ENCODE measurements at places on chromosomes 5 and 9.

DNA sequence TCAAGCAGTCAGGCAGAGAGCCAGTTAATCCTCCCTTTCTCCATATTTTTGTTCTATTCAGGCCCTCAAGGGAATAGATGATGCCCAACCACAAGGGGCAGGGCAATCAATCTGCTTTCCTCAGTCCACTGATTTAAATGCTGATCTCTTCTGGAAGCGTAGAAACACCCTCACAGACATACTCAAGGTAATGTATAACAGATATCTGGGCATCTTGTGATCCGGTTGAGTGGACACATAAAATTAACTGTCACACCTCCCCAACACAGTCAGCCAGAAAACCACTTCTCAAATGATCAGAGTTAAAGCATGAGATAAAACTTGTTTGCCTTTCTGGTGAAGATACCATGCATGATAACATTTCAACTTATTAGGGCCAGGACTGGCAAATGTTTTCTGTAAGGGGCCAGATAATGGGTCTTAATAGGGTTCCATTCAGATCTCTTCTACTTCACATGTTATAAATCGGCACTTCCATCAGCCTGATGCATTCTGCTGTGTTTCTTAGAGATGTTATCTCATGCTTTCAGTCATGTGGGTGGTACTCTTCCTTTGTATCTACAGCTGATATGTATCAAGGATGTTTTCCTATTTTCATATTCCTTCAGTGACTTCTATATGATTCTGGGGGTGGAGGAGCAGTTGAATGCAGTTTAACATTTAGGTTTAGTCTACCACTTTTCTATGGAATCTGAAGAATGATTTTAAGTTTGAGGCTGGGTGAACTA lies 58.9 kb upstream of the CNTLN start:
- DNase-seq: no peak

DNA sequence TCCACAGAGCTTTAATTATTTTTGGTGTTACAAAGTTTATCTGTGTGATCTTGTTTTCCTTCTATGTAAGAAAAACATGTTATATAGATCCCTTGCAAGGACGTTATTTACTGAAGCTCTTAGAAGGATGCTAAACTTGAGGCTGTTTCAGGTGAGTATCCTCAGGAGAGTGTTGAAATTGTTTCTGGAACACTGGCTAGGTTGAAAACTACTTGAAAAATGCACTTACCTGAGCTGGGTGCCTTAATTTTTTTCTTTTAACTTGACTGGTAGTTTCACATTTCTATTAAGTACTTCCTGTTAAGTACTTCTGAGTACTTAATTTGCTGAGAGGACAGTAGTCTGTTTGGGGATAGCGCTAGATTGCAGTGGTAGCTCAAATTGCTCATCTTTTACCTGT lies 18.1 kb downstream of the GPBP1 start:
- DNase-seq: no peak

DNA sequence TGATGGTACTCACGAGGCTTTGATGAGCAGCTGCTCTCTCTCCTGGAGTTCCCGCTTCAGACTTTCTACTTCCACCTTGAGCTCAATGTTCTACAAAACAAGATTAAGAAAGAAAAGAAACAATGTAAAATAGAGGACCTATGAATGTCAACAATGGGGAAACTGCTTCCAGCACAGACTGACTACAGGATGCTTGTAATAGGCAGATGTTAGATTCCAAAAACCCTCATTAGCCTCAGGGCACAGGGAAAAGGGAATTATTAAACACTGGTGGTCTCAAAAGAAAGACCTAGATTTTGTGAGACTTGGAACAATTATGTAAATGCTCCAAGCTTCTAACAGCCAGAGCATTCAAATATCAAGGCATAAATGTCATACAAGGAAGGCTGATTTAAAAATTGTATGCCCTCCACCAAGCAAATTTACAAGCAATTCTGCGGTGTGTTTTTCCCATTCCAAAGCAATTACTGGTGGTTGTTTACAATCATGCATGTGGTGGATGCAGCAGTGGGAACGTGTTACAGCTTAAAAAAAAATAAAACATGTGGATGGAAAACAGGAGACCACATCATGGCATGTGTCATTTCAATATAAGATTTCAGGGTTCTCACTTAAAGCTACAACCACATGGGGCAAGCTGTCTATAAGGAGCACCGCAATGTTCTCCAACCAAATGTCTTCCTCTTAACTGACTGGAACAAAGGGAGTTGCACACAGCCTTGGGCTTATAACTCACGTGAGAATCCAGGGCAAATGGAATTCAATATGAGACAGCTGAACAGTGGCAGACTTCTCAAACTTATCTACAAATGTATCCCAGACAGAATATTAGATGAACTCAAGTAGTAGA lies 34.0 kb downstream of the CDK5RAP2 start:
- DNase-seq: no peak

DNA sequence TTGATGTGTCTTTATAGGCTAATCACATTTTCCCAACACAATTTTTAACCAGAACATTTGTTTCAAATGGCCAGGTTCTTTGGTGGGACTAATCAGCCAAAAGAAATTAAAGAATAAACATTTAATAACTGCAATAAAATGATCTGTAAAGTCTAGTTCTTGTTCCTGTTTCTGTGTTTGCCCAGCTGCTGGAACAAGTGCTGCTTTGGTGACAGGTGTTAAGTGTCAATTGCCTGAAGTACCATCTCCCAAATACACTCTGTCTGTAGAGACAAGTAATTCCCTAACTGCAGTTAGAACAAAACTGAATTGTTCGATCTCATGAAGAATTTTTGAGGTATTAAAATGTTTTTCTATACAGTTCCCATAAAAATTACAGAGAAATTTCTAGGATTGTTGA lies 402.3 kb upstream of the CHD1 start:
- no peak for DNase-seq

DNA sequence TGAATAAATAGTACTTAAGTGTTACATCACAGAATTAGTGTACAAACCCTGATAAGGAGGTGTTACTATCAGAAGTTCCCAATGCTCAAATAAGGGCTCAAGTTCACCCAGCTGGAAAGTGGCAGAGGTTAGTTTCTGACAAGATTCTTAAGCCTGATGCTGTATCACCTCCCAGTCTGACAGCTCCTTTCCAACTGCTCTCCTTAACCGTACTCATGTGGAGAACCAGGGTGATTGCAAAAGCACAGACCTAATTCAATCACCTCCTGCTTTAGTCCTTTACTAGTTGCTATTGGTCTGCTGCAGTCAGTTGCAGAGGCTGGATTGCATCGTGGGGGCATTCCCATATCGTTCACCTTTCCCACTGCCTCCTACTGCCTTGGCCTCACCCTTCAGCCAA lies 100.4 kb upstream of the ZNF618 start:
- DNase-seq: no peak

GRCh38 chr5:139275956-139276355 lies 17.6 kb upstream of the MATR3 start:
- DNase-seq: no peak

DNA sequence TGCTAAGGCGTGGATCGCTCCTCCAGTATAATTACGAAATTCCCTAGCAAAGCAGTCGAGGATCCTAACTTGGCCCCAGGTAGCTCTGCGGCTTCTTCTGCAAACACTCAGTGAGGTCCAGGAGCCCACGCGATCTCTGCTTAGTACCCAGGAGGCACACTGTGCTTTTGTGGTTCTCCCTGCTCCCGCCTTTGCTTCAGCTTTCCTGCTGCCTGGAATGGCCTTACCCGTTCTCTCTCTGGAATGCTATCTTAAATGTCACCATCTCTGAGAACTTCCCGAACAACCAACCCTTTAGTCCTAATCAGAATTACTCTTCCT lies 639 bp downstream of the INVS start:
- peak; percentile 38 for DNase-seq

DNA sequence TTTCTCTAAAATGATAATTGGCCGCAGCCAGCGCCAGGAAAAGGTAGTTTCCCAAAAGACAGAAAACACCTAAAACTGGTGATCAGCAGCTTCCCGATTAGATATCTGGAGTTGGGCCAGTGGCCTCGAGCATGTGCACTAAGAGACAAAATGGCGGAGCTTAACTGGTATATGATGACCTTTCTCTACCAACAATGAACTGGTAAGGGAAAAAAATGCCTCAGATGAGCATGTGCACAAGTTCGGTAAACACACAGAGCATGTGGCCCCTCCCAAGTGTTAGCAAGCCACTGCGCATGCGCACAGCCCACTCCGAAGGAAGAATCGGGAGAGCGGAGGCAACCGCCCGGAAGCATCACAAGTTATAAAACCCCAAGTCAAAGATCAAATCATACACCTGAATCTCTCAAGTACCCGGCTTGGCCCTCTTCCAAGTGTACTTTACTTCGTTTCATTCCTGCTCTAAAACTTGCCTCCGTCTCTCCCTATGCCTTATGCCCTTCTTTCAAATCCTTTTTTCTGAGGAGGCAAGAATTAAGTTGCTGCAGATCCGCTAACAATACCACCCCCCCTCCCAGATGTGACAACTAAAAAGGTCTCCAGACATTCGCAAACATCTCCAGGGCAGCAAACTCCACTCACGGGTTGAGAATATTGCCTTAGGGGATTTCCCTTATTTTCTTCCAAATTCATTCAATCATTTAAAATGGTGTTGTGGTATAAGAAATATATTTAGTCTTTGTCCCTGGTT lies 15.0 kb upstream of the PTBP3 start:
- DNase-seq: peak; percentile 94

DNA sequence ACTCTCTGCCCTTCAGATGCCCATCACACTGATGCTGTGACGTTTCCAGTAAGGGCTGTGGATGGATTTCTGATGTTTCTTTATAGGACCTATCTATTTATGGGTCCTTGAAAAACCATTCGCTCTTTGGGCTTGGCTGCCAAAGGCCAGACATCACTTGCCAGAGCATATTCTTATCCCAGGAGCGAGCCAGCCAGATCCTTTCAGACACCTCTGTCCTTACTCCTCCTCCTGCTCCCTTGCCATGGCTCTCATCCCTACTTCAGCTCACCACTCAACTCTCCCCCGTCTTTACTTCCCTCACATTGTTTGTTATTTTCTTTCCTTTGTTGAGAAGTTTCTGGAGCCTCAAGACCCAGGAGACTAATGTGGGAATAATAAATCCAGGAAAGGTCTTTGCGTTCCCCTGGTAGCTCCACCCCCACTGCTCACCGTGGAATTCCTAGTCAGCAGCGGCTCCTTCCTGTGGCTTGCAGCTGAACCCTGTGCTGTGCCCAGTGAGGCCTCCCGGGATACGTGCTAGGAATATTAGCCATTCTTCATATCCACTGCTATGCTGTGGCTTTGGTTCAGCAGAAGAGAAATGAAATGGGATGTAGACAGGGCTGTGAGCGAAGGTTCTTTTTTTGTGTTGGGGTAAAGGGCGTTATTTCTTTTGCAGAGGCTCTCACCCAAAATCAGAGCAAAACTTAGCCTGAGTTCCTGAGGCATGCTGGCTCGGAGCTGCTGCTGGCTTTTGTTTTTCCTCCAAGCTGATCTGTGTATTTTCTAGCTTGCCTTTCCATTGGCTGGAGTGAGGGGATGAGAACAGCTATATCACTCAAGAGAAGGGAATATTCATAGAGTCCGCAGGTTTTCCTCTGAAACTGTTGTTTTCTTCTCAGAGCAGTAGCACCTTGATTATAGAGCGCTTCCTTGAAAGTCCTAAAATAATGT lies 171.1 kb downstream of the SAXO1 start:
- peak; percentile 44 for DNase-seq

DNA sequence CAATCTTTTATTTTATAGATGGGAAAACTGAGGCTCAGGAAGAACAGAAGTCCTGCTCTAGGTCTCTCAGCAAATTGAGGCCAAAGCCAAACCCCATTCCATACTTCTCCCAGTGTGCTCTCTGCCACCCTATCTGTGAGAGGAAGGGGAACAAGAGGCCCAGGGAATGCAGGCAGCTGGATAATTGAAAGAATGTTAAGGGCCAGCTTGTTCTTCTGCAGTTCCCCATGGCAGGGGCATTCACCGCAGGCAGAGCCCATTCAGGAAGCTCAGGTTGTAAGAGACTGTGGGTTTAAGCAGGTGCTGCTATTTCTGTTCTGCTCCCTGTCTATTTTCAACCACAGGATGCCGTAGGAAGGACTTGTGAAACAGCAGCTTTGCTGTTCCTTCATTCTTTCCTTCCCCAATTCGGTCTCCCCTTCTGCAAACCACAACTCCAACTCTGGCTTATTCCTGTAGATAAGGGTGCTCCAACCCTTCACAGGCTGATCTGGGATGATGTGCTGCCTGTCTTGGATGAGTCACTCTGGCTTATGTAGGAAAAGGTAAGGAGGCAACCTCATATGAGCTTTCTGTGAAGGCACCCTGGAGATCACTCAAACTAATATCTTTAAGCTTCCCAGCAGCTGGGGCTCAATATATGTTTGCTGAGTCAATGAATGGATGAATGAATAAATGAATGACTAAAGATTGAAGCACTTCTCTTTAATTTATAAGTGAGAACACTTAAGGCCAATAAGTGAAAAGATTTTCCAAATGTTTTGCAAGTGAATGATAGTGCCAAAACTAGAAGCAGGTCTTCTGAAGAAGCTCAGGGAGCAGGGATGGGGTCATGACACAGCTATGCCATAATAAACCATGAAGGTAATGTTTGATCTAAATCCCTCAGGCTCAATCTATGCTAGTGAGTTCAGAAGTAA lies 377.6 kb downstream of the BRINP1 start:
- no peak for DNase-seq

- no peak for DNase-seq
Measured at GRCh38 chr5:54639621-54640020, 122.1 kb downstream of the SNX18 start.

- no peak for DNase-seq
Measured at GRCh38 chr9:15248621-15249020, 58.4 kb downstream of the TTC39B start.

GRCh38 chr9:117704597-117704996 lies 394 bp downstream of the TLR4 start:
- no peak for DNase-seq

DNA sequence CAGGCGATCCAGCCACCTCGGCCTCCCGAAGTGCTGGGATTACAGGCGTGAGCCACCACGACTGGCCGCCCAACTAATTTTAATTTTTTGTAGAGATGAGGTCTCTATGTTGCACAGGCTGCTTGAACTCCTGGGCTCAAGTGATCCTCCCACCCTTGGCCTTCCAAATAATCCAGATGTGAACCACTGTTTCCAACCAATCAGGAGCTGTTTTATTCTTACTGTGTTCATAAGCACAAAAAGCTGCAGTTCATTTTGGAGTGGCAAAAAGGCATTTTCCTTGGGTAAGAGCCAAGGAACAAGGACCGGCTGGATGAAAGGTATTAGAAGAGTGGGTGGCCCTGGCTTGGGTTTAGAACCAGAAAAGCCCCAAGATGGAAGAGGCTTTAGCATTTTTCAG lies 5.2 kb upstream of the SLC27A4 start:
- no peak for DNase-seq

- no peak for DNase-seq
Measured at GRCh38 chr9:93965830-93966577, 10.8 kb upstream of the BARX1 start.

- DNase-seq: no peak
Measured at GRCh38 chr5:167877114-167877722, 414.2 kb upstream of the WWC1 start.

DNA sequence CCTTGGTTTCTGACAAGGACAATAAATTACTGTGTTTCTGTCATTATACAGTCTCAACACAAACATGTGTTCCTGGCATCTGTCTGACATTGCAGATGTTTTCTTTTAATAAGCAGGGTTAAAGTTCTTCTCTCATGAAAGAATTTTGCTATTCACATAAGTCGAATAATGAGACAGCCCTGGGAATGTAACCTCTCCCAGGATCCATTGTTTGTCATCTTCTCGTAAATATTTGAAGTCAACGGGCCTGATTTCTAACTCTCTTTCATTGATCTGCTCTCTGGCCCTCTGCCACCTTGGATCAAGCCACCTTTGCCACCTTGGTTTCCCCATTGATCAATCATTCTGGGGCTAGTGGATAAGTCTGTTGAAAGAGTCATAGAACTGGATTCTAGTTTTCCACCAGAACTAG lies 12.9 kb upstream of the CAST start:
- DNase-seq: no peak

Data from left ventricle myocardium superior (tissue), 1 donor.